ENCODE measurements at places on chromosomes 4 and X.

- DNase-seq, result no peak
Observed at GRCh38 chrX:27599928-27600327, 9.8 kb downstream of the DCAF8L2 start.

DNA sequence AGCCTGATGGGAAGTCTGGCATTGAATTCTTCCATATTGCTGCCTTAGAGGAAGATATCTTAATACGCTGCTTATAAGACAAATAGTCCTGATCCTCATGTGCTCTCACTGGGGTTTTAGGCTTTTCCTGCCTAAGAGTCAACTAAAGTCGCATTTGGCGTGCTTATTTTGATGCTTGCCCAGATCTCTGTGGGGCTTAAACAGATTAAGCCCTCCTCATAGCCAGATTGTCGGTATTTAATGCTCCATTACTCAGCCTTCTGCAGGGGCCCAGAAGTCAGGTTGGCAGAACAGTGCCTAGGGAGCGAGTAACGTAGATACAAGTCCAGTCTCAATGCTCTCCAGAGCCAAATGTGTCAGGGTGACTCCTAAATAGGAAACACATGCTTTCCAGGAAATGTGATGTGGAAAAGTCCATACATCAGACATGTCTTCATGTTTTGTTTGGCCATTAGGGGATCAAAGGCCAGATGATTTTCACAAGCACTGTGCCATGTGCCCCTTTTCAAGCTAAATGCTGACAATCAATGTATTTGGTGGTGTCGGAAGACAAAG is 262.8 kb downstream of the PRDM5 start:
- no peak for DNase-seq

- DNase-seq, result no peak
Observed at GRCh38 chr4:15649914-15650545, 5.1 kb downstream of the FBXL5 start.

GRCh38 chrX:123803331-123803983 is 56.4 kb upstream of the XIAP start:
- DNase-seq, result no peak

DNA sequence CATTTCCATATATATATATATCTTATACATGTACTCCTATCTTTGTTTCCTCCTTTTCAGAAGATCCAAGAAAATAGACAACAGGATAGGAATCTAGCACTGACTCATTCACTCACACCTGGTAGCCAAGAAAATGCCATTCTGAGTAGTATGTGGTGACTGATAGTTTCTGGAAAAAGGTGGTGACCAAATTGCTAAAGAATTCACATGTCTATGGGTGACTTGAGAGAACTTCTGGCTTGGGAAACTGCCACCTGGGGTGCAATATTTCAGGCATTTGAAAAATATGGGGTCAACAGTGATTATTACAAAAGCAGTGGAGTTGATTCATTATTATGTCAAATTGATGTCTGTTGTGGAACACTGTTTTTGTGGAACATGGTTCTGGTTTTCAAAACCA is 605.1 kb downstream of the PCDH18 start:
- DNase-seq, result no peak

- no peak for DNase-seq
Observed at GRCh38 chrX:73668779-73669178, 105.8 kb downstream of the CHIC1 start.

DNA sequence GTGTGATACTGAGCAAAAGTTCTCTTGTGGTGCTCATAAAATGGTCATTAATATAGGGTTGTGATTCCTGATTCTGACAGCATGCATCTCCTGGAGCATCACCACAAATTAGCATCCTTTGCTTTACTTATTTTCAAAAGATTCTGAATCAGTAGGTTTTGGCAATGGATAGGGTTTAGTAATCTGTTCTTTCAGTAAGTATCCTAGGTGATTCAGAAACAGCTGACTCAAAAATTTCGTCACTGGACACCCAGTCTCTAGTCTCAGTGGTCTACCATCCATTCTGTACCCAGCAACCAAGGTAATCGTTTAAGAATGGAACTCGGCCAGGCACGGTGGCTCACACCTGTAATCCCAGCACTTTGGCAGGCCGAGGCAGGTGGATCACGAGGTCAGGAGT is 4.1 kb downstream of the CBLL2 start:
- no peak for DNase-seq

DNA sequence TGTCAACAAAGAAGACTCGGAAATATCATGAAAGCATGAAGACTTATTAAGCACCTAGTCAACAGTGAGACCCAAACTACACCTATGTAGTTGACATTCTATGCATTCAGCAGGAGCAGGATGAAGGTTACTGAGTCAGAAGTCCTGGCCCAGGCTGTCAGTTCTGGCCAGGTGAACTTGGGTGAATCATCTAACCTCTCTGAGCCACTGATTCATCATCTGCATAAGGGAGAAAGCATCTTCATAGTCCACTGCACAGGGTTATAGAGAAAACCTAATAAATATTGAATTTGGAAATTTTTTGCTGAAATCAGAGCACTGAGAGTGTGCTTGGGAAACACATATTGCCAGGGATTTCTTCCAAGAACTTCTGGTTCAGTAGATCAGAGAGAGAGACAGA is 296.0 kb upstream of the SFRP2 start:
- DNase-seq, result no peak
